Left cardiac atrium (tissue), 4 donors: ENCODE measurements at places on chromosomes 1 and 21. TPM values are rescaled to one million over a fixed set of nuclear protein-coding genes. Genes with fewer than 3 reads are reported as not detected.

The AMY2A gene
- not detected for total RNA-seq

DNA sequence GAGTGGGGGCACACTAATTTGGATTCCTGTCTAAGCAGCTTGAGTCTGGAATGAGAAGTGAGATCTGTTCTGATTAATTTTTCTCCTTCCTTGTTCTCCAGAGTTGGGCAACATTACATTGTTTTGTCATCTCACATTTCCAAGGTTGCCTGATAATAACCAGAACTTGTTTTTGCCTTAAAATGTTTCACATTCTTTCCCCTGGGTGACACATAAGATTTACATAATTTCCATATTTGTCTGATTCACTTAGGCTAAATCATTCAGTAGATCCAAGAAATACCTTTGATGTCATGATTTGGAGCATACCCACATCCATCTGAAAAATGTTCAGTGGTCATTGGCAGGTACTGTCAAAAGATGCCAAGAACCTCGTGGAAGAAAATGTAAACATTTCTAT is 60.3 kb downstream of the XCL2 start:
- DNase-seq, result no peak

- DNase-seq, result no peak
Observed at GRCh38 chr21:37983336-37984095, 67.3 kb upstream of the KCNJ6 start.

The TTC22 gene
- total RNA-seq, result 0.47 TPM

DNA sequence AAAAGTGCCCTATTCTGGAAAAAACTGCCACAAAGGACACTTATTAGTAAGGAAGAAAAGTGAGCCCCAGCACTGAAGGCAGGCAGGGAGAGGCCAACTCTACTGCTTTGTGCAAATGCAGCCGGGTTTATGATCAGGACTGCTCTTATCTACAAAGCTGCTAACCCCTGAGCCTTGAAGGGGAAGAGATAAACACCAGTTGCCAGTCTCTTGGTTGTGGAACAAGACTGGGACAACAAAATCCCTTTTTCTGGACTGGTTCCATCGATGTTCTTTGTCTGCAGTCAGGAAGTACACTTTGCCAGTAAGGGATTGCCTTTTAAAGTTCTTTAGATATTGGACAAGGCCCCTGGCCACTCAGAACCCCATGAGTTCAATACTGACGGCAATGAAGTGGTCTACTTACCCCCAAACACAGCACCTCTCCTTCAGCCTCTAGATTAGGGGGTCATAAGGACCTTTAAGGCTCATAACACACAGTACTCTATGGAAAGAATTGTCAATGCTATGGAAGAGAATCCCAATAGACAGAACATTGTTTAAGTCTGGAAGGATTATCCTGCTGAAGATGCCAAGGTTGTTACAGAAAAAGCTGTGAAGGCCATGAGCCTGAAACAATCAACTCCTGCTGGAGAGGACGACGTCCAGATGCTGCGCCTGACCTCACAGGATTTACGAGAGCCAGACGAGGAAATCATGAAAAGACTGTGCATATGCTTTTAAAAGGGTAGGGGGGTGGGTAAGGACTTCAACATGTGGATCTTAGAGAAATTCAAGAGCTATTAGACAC is 43.6 kb downstream of the GNB1 start:
- no peak for DNase-seq

The OR2T10 gene
- total RNA-seq, result not detected
